ENCODE measurements at places on chromosomes 3 and 15.

GRCh38 chr3:12338595-12339546, 50.0 kb downstream of the PPARG start:
- no peak for DNase-seq

DNA sequence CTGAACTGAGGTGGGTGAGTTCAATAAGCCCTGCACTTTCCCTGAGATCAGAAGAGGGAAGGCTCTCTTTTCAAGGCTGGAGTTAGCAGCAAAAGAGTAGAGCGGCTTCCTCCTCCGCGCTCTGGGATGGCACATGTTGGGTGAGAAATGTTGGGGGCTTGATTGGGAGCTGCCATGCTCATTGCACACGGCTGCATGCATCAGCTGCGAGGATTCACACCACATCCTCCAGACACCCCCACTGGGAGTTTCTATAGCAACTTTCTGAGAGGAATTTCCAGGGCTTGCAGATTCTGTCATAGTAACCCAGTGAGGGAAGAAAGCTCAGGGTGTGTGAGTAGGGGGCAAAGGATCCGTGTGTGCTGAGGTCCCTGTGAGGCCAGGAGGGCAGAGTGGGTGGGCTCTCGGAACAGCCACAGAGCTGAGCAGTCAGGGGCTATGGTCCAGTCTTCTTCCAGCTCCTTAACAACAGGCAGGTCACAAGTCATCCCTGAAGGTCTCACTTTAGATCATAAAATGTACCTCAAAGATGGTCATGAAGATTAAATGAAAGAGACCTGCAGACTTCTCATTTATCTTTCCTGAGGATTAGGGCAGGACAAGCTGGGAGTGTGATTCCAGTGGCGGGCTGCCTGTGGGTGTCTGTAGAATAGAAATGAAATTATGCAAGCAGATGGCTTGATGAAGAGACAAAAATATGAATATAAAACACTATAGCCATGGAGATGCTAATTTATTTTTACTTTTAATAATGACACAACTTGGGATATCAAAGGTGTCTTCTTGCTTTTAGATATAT, 75.7 kb upstream of the CHRNA7 start:
- no peak for DNase-seq

GRCh38 chr15:41825572-41826535, 2.0 kb upstream of the JMJD7 start:
- no peak for DNase-seq

DNA sequence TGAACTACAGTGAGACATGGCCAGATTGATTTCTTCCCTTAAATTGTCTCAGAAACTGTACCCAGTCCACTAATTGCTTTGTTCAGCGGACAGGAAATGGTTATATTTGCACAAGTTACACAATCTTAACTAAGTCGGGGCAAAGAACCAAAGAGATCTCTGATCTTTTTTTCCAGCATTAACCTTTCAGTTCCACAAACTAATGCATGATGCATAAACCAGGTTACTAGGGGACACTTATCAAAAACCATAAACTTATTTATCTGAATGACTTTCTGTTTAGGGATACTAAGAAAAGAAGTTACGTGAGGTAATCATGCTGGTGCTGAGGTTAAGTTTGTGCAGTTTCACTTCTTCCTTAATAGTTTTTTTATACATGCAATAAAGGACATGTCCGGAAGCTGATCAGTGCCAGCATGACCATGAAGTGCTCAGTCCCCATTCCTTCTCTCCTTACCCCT, 22.4 kb downstream of the FNDC3B start:
- DNase-seq: no peak

DNA sequence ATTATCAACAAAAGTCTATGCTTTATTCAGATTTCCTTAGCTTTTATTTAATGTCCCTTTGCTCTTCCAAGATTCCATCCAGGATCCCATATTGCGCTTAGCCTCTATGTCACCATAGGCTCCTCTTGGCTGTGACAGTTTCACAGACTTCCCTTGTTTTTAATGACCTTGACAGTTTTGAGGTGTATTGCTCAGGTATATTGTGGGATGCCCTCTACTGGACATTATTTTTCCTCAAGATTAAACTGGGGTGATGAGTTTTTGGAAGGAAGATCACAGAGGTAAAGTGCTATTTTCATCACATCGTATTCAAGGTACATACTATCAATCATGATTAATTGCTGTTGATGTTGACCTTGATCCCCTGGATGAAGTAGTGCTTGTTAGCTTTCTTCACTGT, 99.1 kb upstream of the SMAD3 start:
- DNase-seq: peak; percentile 9

GRCh38 chr3:183272791-183273190, 19.7 kb downstream of the B3GNT5 start:
- DNase-seq: no peak

GRCh38 chr3:53074366-53074696, 28.5 kb upstream of the SFMBT1 start:
- DNase-seq: no peak

GRCh38 chr3:87361956-87362355, 85.6 kb upstream of the POU1F1 start:
- no peak for DNase-seq

GRCh38 chr15:26376243-26376642, 396.6 kb downstream of the GABRB3 start:
- DNase-seq: no peak

GRCh38 chr3:107910713-107911259, 180.0 kb downstream of the CD47 start:
- no peak for DNase-seq

DNA sequence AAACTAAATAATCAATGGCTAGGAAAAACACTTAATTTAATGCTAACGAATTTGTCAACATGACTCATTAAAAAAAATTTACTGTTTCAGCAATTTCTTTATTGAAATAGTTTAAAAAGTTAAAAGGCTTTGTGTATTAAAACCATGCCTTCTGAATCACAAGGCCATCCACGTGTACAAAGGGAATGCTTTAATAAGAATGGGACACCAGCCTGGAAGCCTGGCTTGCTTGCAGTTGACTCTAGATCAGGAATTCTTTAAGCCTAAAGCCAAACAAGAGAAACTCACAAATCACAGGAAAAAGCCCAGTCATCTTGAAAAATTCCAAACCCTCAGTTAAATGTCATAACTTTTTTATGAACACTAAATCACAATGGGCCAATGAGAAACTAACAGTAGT, 137.6 kb downstream of the PEAK1 start:
- no peak for DNase-seq

- no peak for DNase-seq
Measured at GRCh38 chr3:53731934-53732624, 114.1 kb downstream of the CHDH start.

DNA sequence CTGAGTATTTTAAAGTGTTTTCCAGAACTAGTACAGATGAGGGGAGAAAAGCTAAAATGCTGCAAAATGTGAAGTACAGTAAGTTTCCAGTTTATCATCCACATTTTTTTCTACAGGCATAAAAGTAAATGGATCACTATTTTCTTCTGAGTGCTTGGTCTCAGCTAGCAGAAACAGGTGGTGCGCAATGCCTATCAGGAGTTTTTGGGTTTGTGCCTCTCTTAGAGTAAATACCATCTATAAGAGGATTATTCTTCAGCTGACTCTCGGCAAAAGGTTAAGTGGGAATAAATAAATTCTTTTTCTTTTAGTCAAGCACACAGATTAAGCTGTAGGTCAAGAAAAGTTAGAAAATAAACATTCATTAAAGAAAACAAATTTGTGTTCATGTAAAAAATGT, 1027.7 kb downstream of the PLOD2 start:
- DNase-seq: no peak

DNA sequence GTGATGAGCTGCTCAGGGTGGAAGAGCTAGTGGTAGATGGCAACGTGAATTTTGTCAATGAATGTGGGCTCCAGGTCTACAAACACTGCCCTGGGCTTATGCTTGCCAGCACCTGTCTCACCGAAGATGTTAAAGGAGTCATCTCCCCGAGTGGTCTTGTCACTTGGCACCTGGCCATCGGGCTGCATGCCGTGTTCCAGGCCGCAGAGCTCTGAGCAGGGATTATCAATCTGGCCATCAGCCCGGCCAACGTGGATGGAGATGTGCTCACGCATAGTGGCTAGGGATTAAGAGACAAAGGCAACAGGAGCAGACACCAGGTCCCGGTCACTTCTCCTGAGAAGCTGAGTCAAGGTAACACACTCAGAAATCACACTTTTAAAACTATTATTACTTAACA, 54.8 kb upstream of the ACTC1 start:
- DNase-seq: no peak

GRCh38 chr3:62094461-62094860, 278.9 kb downstream of the FEZF2 start:
- no peak for DNase-seq

GRCh38 chr3:132641837-132642538, 17.6 kb downstream of the ACAD11 start:
- peak; percentile 50 for DNase-seq

GRCh38 chr3:62911526-62911925, 36.3 kb upstream of the CADPS start:
- DNase-seq: no peak

- no peak for DNase-seq
Measured at GRCh38 chr15:73598530-73599160, 34.5 kb downstream of the NPTN start.

DNA sequence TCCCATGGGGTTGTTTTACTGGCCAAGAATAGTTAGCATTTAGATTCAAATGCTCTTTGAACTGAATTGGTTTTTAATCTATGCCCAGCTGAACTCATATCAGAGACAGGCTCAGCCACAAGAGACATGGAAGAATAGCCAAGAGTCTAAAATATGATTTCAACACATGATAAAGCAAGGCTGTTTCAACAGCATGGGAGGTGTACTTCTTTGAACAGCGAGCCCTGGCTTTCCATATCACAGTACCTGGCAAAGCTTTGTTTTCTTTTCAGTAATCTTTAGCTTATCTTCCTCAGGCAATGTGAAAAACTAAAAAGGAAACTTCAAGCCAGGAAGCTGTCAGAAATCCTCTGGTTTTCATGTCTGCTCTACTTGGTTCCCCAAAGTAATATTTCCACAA, 413.6 kb upstream of the ADAMTS9 start:
- no peak for DNase-seq

DNA sequence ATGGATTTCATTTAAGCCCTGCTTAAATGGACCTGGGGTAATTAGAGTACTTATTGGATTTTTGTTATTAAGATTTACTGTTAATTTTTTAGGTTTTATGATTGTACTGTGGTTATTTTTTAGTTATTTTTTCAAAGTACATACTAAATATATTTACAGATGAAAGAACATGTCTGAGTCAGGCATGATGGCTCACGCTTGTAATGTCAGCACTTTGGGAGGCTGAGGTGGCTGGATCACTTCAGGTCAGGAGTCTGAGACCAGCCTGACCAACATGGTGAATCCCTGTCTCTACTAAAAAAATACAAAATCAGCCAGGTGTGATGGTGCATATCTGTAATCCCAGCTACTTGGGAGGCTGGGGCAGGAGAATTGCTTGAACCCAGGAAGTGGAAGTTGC, 16.2 kb upstream of the RPL24 start:
- DNase-seq: no peak

DNA sequence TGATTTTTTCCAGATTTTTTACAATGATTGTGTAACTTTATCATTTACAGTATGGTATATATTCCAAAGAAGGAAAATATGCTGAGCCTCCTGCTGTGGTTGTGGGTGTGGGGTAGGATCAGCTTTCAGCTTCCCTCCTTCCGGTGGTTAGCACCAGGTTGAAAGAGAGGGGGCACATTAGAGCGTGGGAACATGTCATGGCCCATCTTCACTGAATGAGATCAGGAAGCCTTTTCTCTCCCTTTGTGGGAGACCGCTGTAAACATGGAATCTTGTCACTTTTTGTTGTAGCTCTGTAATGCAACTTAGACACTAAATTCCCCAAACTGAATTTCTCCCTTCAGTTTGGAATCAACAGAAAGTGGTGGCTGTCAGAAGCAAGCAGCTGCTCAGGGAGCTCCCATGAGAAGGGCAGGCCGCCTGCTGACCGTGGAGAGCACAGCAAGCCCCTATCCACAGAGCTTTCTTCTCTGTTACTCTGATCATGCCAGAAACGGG, 86.7 kb upstream of the LIMD1 start:
- DNase-seq: no peak

DNA sequence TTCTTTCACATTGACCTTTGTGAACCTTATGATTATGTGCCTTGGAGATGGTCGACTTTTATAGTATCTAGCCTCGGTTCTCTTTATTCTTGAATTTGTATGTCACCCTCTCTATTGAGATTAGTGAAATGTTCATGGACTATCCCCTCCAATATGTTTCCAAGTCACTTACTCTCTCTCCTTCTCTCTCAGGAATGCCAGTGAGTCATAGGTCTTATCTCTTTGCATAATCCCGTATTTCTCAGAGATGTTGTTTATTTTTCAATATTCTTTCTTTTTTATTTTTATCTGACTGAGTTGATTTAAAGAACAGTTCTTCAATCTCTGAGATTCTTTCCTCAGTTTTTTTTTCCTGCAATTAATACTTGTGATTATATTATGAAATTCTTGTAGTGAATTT, 411.6 kb upstream of the CADM2 start:
- no peak for DNase-seq

DNA sequence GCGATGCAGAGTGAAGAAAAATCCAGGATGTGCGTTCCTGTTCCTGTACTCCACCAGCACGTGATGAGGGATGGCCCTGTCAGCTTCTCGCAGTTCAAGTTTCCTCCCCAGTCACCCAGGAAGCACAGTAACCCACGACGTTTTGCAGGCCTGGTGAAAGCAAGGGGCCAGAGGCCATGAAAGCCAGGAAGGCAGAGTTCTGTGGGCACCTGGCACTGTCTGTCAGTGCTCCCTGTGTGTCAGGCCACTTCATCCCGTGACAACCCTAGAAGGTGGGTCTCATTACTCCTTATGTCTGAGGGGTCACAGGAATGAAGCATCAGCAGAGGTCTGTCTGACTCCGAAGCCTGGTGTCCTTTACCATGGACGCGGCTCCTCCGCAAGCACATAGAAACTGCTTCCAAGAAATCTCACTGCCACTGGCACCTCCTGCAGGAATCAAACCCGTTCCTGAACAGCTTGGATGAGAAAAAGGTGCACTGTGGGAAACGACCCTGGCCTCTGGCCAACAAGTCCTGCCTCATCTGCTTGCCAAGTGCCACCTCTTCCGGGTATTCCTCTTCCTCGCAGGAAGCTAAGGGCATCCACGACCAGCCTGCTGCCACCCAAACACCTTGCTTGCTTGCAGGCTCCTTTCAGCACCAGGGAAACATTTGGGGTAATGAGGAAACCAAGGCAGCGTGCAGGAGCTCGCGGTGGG, 14.6 kb downstream of the RAB43 start:
- no peak for DNase-seq

GRCh38 chr15:84740691-84741090, 7.7 kb upstream of the ZNF592 start:
- DNase-seq: no peak

DNA sequence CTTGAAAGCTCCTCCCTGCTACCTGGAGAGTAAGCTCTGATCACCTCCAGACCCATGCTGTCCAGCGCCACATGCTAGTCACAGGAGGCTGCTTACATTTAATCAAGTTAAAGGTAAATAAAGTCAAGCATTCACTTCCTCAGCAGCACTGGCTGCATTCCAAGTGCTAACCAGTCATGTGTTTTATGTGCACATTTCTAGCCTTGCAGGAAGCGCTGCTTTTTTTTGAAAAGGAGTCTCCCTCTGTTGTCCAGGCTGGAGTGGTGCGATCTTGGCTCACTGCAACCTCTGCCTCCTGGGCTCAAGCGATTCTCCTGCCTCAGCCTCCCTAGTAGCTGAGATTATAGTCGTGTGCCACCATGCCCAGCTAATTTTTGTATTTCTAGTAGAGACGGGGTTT, 279.2 kb downstream of the GABRG3 start:
- DNase-seq: no peak
